ENCODE measurements at places on chromosomes 11 and 22.
A peak's percentile ranks its signal among the peaks of the same experiment; 100 is the strongest.

GRCh38 chr22:40231618-40232313 is 54.0 kb downstream of the TNRC6B start:
- DNase-seq: no peak

GRCh38 chr11:69834251-69834650 is 15.0 kb upstream of the FGF3 start:
- peak; percentile 15 for DNase-seq

DNA sequence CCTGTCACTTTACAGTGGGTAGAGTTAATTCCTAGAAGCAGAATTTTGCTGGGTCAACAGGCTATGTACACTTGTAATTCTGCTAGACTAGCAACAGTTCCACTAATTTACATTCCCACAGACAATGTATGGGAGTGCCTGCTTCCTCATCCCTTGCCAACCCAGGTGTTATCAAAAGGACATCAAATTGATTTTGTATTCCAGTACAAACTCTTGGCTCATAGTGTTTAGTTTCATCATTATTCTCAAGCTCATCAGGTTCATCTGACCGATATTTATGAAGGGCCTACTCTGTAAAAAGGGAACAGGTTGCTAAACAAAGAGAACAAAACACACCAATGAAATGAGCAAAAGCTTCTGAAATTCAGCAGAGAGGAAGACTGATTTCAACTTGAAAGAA is 30.7 kb downstream of the PITPNB start:
- no peak for DNase-seq

DNA sequence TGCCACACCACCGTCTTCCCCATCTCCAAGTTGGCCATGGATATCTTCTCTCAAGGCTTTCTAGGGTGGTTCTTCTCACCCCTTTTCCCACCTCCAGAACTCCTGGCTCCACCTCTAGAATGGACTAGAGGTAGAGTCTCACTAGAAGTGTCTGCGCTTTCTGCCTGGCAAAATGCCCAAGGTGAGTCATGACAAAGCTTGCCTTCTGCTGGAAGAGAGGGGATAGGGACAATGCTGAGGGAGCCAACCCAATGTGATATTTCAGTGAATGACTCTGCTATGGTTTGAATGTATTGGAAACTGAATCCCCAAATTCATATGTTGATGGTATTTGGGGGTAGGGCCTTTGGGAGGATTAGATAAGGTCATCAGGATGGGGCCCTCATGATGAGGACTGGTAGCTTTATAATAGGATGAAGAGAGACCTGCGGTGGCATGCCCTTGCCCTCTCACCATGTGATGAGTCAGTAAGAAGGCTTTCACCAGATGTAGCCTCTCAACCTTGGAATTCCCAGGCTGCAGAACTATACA is 4.1 kb upstream of the CD82 start:
- DNase-seq: no peak

DNA sequence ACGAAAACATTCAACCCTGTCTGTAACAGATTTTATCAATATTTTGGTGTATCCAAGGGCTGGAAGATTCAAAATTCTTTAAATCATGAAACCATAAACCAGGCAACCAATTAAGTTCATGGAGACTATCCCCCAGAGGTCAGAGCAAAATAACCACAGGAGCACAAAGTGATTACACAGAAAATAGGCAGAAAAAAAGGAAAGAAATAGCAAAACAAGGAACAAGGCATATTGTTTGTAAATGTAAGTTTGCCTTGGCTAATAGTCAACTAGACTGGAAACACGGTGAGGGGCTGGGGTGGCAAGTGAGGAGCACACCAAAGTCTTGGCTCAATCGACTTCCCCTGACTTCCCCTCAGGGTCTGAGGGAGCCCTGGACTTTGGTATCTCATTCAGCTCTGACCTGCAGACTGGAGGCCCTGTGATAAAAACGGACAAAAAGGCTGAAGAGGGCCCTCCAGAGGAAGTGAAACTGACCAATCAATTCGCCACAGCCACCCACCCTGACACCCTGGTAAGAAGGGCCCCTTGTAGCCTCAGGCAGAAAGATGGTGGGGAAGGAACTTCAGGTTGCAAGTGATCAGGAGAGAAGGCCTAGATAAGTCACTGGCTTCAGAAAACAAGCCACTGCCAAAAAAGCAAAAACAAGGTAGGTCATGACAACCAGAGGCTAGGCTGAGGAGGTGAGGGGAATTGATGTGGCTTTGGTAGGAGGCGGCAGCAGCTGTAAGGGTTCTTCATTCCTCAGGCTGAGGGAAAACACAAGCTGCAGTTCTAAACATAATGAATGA is 1.8 kb downstream of the SIK3 start:
- DNase-seq: no peak

DNA sequence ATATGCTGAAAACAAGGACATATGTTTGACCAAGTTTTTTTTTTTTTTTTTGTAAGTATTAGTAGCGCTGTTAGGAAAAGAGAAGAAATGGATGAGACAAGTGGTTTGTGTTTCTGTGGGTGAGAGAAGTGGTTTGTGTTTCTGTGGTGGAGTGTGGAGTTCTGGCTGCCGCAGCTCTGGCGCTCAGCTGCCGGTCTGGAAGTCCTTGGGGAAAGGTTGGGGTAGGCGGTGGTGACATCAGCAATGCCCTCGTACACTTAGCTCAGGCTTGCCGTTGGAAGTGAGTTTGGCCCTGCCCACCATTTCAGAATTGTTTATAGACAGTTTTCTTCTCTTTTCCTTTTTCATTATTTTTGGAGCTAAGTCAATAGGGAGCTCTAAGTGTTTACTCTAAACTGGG is 116.6 kb downstream of the TBC1D22A start:
- DNase-seq: no peak

DNA sequence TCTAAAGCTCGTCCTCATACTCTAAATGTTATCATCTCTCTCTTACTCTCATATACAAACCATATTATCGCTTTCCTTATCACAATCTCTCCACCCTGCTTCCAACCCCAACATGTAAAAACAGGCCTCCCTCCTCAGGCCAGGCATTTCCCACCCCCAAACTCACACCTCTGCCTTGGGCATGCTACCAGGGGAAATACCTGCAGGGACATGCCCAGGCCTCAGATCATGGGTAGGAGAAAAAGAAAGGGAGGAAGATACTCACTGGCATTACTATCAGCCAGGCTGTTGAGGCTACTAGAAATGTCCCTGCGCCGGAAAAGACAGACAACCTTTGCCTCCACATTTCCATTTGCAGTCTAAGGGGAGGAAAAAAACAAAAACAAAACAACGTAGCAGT is 1.8 kb downstream of the MTA2 start:
- no peak for DNase-seq

- no peak for DNase-seq
Measured at GRCh38 chr11:70729949-70730348, 331.6 kb downstream of the CTTN start.

DNA sequence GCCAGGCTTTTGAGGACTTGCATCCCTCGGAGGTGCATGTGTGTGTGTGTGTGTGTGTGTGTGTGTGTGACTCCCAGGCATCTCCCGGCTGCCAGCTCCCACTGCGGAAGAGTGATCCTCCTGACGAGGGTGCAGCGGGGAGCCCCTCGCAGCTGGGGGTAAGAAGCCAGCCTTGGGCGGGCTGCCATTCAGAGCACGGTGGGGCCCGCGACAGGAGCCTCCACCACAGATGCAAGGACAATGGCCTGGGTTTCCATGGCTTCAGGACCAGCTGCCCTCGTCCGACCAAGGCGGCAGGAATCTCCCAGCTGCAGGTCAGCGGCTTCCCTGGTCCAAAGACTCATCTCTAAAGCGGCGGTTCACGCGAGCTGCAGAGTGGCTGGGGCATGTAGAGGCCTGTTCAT is 908.5 kb downstream of the BRD1 start:
- no peak for DNase-seq

GRCh38 chr11:119340335-119341221 is at the start of gene C1QTNF5:
Gene C1QTNF5 (minus strand): TSS chr11:119340883. CDS start chr11:119340397, 486 bp downstream.
- DNase-seq: peak; percentile 84

DNA sequence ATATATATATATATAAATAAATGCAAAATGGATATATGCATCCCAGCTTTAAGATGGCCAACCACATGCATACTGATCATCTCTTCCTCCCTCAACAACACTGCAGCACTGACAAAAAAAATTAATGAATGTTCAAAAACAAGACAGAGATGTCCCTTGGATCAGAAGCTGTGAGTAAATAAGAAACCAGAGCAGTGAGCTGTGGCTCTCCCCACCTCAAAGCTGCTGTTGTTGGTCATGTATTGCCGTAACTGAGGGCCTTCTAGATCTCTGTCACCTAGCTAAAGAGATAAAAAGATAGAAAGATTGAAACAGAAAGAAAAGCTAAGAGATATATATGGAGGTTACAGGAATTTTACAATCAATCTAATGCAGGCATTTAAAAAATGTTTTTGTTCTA is 15.5 kb upstream of the TMEM135 start:
- DNase-seq: no peak

- DNase-seq: no peak
Measured at GRCh38 chr11:61046833-61047232, 55.5 kb upstream of the CD5 start.

- DNase-seq: no peak
Measured at GRCh38 chr11:112229746-112230433, 3.7 kb downstream of the PTS start.

GRCh38 chr11:44548032-44548695 is 17.3 kb upstream of the CD82 start:
- DNase-seq: no peak

GRCh38 chr22:23548501-23549197 is 31.4 kb downstream of the IGLL1 start:
- DNase-seq: no peak

GRCh38 chr22:25380122-25380747 is 160.8 kb downstream of the CRYBB2 start:
- no peak for DNase-seq

- DNase-seq: no peak
Measured at GRCh38 chr11:93329936-93330445, 551 bp upstream of the DEUP1 start.

- DNase-seq: peak; percentile 65
Measured at GRCh38 chr11:64000026-64000739, 13.9 kb downstream of the OTUB1 start.

DNA sequence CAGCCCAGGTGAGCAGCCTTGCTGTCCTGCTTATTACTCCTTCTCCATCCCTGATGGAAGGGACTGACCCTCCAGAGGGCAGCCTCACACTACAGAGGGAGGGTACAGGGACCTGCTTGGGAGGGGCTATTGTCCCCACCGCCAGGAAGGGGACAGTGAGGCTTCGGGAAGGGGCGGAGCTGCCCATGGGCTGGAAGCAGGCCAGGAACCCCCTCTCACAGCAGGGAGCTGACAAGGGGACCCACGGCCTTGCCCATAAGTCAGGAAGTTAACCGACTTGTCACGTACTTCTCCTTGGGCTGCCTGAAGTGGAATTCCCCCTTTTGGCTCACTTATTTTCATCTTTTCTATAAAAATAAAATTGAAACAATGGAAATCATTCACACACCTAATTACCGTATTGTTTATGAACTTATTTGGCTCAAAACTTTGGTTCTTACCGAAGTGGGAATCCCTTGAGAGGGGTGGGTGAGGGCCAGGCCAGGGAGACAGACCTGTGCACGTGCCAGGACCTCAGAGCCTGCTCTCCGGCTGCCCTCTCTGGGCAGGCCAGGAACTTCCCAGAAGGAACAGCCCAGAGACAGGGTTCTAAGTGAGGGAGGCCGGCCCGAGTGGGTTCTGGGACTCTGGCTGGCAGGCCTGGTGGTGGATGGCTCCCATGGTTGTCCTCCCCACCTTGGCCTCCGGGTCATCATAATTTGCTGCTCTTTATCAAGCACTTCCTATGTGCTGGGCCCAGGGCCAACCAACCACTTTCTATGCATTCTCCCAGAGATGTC is 5.8 kb downstream of the MGAT3 start:
- no peak for DNase-seq

GRCh38 chr11:72439455-72439854 is 5.1 kb upstream of the CLPB start:
- no peak for DNase-seq
